ENCODE measurements at places on chromosomes 12 and 14.
A peak's percentile ranks its signal among the peaks of the same experiment; 100 is the strongest.

DNA sequence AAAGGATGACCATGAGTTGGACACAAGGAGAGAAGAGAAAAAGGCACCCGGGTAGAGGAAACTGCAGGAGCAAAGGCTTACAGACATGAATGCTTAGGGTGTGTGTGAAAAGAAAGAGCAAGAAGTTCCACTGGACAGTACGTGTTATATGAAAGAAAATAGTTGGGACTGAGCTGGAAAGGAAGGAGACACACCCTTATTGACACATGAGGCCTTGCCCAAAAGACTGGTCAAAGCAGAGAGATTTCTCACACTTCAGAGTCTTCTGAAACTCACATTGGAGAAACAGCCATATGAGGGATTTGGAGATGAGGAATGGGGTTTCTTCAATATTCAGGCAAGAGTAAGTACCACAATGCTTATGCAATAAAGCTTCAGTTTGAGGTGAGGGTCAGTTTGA is 56.0 kb downstream of the TTC9 start:
- DNase-seq: no peak

DNA sequence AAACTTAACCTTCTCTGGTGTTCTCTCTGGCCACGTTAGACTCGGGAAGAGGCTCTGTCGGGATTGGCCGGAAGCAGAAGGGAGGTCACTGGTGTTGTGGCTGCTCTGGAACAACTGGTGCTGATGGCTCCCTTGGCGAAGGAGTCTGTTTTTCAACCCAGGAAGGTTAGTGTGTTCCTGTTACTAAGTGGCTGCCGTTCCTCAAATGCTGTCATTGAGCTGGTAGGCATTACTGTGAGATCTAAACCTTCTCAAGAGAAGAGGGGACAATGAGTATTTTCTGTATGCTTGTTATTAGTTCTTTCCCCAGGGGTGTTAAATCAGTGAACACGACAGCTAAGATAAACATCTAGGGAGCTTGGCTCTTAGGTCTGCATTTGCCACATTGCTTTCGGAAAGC is 18.3 kb downstream of the POP5 start:
- DNase-seq: no peak

DNA sequence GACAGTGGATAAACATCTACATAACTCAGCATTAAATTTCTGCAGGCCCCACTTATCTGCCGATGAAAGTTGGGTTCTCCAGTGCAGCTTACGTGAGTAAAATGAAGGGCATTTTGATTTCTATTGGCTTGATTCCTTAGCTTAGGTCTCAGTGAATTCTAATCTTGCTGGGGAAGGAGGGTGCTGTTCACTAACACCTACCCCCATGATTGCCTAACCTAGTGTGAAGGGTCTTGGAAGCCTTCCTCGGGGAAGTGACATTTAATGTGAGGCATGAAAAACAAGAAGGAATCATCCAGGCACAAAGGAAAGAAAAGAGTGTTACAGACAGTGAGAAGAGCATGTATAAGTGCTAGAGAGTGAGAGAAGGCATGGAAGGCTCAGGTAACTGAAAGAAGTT is 81.0 kb downstream of the DAAM1 start:
- DNase-seq: no peak

- DNase-seq: no peak
Measured at GRCh38 chr12:851913-852312, 97.6 kb downstream of the RAD52 start.

- no peak for DNase-seq
Measured at GRCh38 chr14:87241018-87241768, 751.8 kb downstream of the GALC start.

GRCh38 chr12:100189636-100190394 is 10.8 kb upstream of the ACTR6 start:
- DNase-seq: no peak

GRCh38 chr14:53929871-53930715 is 26.5 kb downstream of the BMP4 start:
- no peak for DNase-seq

- DNase-seq: no peak
Measured at GRCh38 chr12:101174541-101174940, 35.5 kb downstream of the SLC5A8 start.

- no peak for DNase-seq
Measured at GRCh38 chr12:92784356-92784755, 81.6 kb downstream of the PLEKHG7 start.

DNA sequence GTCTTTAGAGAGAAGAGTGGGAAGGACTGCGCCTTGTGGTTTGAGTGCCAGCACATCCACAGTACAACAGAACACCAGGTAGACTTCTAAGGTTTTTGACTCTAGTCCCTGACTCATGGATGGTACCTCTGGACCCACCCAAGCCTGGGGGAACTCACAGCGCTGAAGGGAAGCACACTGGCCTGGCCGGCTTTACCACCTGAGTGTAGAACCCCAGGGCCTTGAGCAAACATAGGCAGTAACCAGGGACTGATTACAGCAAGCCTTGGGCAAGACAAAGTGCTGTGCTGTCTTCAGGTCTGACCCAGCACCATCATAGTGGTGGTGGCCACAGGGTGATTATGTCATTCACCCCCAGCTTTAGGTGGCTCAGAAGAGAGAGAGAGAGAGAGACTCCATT is 17.2 kb downstream of the EML5 start:
- no peak for DNase-seq

DNA sequence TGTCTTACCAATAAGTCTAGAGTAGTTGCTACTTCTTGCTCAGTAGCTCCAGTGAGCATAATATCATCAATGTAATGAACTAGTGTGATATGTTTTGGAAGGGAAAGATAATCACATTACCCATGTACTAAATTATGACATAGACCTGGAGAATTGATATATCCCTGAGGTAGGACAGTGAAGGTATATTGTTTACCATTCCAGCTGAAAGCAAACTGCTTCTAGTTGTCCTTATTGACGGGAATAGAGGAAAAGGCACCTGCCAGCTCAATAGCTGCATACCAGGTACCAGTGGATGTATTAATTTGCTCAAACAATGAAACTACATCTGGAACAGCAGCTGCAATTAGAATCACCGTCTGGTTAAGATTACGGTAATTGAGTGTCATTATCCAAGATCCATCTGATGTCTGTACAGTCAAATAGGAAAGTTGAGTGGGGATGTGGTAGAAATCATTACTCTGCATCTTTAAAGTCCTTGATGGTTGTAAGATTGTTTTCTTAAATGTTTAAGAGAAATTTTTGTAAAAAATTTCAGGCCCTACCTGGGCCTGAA is 100.0 kb upstream of the ARHGAP5 start:
- no peak for DNase-seq

GRCh38 chr14:58599707-58600106 is 38.1 kb upstream of the DACT1 start:
- no peak for DNase-seq

DNA sequence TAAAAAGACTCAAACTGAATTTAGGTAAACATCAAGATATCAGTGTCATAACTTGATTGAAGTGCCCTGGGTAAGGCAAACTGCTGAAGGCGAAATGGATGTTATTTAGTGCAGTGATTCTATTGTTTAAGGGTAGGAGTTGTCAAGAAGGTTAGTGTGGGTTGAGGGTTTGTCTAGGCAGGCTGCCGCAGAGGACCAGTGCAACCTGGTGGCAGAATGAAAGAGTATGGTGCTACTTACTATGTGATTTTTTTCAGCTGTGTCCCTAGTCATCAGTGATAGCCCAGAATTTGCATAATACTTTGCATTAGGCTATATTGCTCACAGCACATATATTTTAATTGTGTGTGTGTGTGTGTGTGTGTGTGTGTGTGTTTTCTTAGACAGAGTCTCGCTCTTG is 1127.0 kb downstream of the GALC start:
- no peak for DNase-seq

DNA sequence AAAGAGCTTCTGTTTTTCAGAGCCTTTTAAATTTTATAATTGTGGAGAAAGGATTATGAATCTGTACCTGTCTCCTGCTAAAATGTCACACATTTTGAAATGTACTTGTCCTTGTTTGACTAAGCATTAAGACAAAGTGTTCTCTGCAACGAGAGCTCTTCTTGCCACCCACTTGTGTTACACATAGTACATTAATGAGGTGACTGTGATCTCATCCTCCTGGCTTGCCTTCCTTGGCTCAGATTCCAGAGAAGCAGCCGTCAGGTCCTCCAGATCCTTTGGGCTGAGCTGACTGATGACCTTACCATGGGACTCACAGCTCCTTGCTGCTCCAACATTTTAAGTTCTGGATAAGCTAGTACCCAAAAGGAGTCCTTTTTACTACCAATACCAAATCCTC is 81.4 kb downstream of the BBS10 start:
- peak; percentile 6 for DNase-seq

DNA sequence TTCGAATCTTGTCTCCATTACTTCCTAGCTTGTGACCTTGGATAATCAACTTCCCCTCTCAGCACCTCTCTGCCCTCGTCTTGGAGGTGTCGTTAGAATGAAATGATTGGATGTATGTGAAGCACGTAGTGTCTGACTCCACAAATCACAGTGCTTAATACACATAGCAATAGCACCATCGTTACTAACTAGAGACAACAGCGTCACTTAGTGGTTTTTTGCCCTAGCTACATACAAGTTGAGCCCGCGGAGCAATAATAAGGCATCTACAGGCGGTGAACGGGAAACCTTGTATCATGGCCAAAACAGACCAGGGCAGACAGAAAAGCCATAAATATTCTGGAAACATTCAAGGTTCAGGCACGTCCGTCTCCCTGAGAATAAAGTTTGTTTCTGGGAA is 154.9 kb downstream of the ASCL4 start:
- DNase-seq: peak; percentile 40

DNA sequence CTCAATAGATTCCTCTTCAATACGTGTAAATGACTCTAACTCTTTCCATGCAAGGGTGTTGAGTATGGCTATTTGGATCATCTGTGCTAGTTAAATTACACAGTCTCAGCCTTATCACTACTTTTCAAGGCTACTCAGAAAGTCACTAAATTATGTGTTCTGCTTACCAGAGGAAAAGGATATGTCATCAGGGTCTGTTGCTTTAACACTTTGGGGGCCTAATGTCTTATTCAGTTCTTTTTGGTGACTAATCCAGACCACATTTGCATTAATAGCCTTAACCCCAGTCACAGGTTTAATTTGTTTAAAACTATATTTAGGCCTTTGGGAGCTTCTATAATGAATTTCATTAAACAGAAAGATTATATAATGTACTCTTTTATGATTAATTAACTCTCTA is 649.3 kb downstream of the RPS29 start:
- DNase-seq: no peak

DNA sequence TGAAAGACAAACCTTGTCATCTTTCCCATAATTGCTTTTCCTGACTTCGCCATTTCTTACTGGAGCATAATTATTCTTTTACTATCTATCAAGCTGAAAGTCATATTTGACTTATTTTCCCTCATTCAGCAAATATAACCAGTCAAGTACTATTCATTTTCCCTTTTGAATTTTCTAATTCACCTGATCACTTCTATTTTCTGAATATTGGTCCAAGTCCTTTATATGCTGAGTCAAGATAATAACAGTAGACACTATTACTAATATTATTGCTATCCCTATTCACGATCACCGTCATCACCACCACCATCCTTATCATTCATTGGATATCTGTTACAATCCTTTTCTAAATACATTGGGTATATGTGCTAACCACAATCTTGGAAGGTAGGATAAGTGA is 728.0 kb downstream of the NOVA1 start:
- DNase-seq: no peak

GRCh38 chr14:101591121-101591520 is 29.8 kb downstream of the DIO3 start:
- DNase-seq: no peak

- no peak for DNase-seq
Measured at GRCh38 chr14:51978681-51979085, 10.7 kb upstream of the RTRAF start.

- no peak for DNase-seq
Measured at GRCh38 chr12:105067511-105068031, 16.7 kb downstream of the ALDH1L2 start.

GRCh38 chr14:31880935-31881334 is 196.2 kb upstream of the ARHGAP5 start:
- no peak for DNase-seq

GRCh38 chr12:5512601-5512970 is 80.7 kb downstream of the NTF3 start:
- no peak for DNase-seq

GRCh38 chr14:78367355-78367754 is 197.2 kb downstream of the NRXN3 start:
- DNase-seq: no peak

DNA sequence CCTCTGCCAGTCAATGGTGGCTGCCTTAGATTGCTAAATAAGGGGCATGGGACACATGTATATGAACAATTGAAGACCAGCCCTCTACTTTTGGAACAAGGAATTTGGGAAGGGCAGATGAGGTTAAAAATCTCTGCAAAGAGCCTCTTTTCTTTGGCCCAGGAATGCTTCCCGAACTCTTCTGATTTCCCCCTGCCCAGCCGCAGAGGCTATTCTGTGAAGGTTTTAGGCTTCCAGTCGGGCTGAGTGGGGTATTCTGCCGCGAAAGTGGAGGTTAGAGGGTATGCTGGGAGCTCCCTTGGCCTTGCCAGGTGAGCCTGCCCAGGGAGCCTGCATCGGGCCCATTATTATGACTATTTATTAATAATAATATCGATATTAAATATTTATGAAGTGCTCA is 1.2 kb downstream of the POU6F1 start:
- DNase-seq: no peak

GRCh38 chr12:131130311-131130911 is 176.7 kb downstream of the ADGRD1 start:
- DNase-seq: no peak

GRCh38 chr12:1491983-1492697 is 102.2 kb downstream of the FBXL14 start:
- DNase-seq: no peak

DNA sequence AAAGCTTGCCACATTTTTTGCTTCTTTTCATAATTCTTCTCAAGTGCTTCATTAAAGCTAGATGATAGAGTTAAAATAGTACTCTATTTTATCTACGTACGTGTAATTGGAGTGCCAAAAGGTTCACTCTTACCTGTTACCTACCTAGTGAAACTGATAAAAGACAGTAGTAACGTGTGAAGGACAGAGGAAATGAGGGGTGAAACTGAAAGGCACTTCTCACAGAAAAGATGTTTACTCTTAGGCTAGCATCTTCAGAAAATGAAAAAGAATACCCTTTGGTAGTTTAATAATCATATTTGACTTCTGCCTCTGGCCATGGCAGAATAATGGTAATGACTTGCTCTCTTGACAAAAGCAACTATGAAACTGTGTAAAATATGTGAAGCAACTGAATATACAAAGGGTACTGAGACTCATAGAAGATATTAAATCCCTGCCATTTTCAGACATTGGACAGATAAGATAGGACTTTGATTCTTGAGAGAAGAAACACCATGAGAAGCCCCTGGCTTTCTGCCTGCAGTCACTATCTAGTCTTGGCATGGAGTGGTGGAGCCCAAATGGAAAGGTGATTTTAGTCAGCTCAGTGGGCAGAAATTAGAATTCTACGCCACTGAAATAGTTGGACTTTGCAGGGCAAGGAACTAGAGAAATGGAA is 6.3 kb upstream of the EVL start:
- DNase-seq: no peak

All from NCI-H774 (cell line).